Activated T-cell treated with anti-CD3 and anti-CD28 coated beads, Interleukin-2, amount 50 U/mL, for 72 hours (primary cell): ENCODE measurements at places on chromosomes 6 and 20. TPM values are rescaled to one million over a fixed set of nuclear protein-coding genes. Genes with fewer than 3 reads are reported as not detected.

- DNase-seq, result no peak
Observed at GRCh38 chr6:42176981-42177380, 3.8 kb downstream of the GUCA1A start.

DNA sequence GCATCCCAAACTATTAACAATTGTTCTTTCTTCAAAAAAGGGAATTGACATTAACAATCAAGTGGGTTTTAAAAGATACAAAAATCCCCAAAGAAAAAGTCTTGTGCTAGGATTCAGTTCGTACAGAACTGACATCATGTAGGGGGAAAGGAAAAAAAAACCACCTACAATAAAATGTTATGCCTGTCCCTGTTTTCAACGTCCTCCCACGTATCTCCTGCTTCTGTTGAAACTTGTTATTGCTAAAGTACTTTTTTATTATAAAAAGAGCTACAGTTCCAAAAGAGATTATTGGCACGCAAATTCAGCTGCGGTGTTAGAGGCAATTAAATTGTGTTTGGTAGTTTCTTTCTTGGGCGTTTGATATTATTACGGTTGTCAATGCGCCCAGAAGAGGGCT, 102.8 kb upstream of the PHACTR1 start:
- DNase-seq, result no peak

Gene SLPI
- total RNA-seq, result not detected

DNA sequence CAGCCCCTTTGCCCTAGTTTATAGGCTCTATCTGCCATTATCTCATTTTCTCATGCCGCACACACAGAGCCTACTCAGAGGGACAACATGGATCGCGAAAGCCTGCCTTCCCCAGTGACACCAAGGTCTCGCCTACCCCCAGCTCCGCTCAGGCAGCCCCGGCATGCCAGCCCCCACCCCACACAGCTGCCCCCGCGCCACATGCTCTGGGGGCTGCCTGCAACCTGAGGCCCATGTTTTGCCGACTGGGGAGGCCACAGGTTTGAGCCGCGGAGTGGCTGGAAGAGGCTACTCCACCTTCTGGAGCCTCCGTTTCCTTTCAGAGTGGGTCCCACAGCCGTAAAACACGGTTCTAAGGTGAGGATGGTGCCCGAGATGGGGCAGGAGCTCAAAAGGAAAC, 102.1 kb downstream of the ASXL1 start:
- DNase-seq, result no peak

GRCh38 chr6:4774715-4775493, 1.3 kb upstream of the CDYL start:
- DNase-seq, result peak; percentile 29

GRCh38 chr6:27830212-27830599, 82.0 kb downstream of the OR2B2 start:
- DNase-seq, result no peak

DNA sequence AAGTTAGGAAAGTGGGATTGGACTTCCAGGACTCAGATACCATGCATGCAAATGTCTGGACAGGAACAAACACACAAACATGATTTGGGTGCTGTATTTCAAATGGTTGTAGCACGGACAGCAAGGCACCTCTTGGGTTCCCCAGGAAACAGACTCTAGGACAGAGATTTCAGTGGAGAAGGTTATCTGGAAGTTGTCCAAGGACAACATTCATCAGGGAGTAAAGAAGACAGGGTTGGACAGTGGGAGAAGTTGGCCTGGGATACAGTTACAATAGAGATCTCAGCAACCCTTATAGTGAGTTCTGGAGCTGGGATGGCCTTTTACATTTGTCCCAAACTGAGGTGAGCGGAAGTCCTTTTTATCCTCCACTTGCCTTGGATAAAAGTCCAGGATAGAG, 19.8 kb upstream of the TINAG start:
- no peak for DNase-seq

DNA sequence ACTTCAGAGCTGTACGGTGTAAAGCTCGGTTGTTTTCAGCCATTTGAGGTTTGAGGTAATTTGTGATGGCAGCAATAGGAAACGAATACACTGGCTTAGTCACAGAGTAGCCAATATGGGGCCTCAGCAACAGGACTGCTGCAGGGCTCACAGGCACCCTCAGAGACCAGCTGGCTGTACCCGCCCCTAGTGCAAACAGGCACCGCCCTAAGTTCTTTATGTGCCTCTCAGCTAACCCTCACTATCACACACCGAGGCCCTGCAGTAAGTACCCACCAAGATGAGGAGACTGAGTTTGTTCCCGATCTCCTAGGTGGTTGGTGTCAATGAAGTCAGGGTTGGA, 11.2 kb upstream of the SERPINB9 start:
- no peak for DNase-seq

DNA sequence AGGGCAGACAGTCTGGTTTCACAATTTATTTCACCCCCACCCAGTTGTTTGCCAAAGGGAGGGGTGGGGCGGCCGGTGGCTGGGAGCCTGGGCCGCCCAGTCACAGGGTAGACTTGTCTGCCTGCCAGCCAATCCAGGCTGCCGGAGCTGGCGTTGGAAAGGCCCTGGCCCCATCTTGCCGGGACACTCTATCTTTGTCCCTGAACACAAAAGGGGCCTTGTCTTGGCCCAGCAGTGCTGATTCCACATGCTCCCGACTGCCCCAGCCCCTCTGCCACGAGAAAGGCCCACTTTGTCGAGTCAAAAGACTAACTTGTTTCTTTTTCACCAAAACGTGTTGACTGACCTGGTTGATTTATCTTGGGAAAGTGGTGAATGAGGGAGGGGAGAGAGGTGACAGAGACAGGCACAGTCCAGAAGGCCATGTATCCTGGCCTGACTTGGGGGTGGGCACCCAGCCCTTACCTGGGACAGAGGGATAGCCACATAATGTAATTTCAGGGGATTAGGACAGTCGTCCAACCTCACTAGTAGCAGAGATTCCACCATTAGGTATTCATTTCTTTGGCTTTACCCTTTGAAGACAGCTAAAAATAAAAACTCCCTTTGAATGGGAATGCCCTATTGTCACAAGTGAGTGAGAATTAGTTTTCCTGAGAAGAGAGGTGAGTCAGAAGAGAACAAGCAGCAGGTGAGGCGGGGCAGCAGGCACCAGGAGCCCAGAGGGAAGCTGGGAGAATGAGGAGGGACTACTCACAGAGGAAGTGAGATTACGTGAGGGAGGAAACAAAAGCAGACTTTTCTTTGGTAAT, 67.0 kb upstream of the SIRPA start:
- no peak for DNase-seq

DNA sequence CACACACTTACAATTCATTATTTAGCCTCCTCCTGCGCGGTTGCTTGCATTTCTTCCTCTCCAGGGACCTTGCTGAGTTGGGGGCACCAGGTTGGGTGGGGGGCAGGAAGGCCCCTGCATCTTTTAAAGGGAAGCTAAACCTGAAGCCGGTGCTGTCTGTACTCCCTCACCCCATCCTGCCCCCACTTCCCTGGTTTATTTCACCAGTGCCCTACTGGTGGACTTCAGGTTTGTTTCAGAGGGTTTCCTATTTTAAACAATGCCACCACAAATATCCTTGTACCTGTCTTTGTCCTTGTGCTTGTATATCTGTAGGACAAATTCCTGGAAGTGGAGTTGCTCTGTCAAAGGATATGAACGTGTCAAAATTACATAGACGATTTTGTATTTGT, 21.0 kb downstream of the PTK7 start:
- no peak for DNase-seq

DNA sequence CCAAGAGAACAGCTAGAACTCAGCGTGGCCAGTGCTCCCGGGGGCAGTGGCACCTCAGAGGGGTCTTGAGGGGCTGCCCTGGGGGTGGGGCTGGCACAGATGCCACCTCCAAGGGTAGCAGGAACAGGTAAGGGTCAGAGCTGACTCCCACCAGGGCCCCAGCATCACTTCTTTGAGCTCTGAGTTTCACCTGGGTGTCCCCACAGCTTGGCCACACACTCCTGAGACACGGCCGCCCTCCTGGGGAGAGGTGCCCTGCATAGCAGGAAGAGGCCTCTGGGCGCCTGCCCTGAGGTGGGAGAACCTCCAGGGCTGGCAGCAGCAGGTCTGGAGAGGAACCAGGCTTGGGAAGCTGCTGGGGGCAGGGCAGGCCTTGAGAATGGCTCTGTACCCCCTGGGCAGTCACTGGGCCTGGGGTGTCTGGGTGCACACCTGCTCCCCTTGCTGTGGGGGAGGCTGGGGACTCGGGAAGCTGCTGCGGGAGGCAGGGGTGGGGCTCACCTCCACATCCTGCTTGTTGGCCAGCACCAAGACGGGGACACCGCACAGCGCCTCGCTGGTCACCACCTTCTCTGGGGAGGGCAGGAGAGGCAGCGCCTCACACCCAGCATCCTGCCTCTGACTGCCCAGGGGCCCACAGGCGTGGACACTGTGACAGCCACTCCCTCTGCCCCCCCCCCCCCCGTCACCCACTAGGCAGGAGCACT, 5.0 kb downstream of the TNFRSF6B start:
- no peak for DNase-seq

Gene THEMIS
- 13.4 TPM for total RNA-seq

GRCh38 chr6:157134402-157135047, 188.8 kb downstream of the TMEM242 start:
- DNase-seq, result no peak

DNA sequence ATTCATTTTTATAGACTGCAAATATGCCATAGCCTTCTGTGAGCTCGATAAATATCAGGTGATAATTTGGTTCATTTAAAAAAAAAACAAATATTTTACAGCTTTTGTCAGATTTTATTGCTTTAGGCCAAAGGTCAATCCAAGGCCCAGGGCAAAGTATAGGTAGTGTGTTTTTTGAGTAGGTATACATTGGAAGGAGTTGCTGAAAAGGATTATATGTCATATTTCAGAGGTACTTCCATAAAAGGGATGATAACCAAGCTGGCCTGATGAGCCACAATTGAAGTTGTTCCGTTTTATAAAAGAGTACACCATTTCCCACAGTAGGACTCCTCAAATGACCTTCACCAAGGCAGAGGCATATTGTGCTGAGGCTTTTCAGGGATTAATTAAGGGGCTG, 452.8 kb upstream of the FLRT3 start:
- DNase-seq, result no peak

DNA sequence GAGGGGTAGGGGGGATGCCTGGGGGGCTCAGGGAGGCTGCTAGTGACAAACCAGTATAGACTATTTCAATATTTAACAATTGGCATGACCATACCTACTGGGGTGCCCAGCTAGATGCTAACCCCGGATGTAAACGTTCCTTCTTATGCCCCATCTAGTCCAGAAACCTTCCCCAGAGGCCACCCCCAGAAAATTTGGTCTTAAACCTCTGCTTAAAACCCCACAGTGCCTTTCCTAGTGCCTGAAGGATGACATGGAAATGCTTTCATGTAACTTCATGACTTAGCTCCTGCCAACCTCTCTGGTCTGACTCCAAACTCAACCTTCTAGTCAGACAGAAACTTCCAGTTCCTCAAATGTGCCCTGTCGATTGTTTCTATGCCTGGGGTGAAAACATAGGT, 52.0 kb downstream of the JPH2 start:
- no peak for DNase-seq

DNA sequence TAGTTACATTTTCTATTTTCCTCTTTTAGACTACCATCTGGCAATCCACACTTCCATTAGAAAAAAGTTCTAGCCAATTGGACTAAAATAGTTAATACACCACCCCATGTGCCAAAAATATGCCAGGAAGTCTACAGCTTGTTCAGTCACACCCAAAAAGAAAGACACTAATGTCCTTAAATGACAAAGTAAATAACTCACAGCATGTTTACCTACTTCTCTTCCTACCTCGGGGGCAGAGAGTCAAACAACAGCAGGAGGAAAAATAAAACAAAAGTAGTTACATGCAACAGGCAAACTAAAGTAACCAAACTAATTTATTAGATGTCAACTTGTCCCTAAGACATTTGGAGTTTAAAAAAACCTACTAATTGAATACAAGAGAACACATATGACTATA, 57.0 kb downstream of the UBE3D start:
- no peak for DNase-seq

GRCh38 chr6:106749609-106750008, 120.2 kb downstream of the QRSL1 start:
- DNase-seq, result no peak

DNA sequence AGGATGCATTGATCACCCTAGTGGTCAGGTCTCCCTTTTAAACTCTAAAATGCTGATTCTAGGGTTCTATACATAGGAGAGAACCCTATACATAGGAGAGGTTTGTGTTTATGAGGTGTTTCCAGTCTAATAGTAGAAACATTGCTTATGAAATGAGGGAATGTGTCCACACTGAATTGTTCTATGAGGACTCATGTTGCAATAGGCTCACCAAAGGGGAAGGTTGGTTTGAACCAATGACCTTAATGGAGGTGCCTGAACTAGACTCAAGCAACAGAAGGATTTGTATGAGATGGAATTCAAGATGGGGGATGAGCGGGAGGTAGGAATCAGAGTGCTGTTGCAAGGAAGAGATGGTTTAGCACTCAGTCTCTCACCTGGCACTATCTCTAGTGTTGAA, 33.5 kb upstream of the UBR2 start:
- no peak for DNase-seq

DNA sequence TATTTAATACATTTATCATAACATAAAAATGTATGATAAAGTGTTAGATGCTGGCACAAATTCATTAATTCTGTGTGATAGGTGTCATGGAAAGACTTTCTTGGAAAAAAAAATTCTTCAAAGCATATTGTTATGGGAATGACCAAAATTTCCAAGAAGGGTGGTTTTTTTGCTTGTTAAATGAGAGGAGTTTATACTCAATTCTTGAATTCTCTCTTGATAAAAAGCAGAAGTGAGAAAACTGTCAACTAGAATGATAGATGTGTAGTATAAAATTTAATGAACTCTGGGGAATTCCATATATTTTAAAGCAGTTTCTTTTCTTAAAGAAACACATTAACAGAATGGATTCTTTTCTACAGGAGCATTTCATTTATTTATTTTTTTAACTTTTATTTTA, 62.0 kb upstream of the SNAP91 start:
- no peak for DNase-seq

- DNase-seq, result no peak
Observed at GRCh38 chr20:12153628-12154027, 235.9 kb downstream of the BTBD3 start.

Gene CLVS2
- not detected for total RNA-seq

Gene HLA-DQA2
- 1.2 TPM for total RNA-seq

- DNase-seq, result no peak
Observed at GRCh38 chr6:49497304-49497703, 2.4 kb upstream of the GLYATL3 start.

GRCh38 chr6:63436356-63436755, 116.6 kb upstream of the LGSN start:
- no peak for DNase-seq

DNA sequence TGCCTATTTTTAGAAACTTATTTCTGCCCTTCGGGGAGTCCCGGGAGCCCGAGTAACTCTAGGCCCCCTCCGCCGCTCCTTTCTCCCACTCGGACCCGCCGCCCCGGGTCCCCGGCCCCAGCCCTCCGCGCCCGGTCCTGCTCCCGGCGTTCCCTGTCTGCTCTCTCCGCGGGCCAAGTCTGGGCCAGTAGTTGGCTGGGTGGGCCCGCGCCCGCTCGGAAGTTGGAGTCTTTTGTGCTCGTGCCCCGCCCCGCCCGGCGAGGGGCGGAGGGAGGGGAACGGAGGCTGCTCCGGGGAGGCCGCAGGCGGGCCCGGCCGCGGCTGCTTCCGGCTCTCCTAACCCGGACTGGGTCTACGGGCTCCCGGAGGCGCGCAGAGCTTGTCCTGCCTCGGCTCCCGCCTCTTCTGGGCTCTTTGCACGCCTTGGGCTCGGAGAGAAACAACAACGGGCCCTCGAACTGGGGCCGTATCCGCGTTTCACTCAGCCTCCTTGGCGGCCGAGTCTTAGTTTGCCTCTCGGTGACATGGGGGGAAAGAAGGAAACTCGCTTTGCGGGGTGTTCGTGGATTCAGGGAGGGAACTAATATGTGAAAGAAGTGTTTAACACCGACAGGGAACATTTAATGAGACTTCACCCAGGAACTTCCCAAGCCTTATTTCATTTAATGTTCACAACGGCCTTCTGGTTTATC, 657 bp downstream of the RALY start:
- peak; percentile 90 for DNase-seq
